ENCODE measurements at places on chromosomes 7 and 10.
A peak's percentile ranks its signal among the peaks of the same experiment; 100 is the strongest.

- DNase-seq: no peak
Observed at GRCh38 chr10:96397902-96398301, 39.1 kb upstream of the OPALIN start.

- peak; percentile 46 for DNase-seq
Observed at GRCh38 chr7:143385891-143386781, 5.0 kb downstream of the ZYX start.

- DNase-seq: no peak
Observed at GRCh38 chr7:80106498-80107113, 28.0 kb upstream of the GNAI1 start.

DNA sequence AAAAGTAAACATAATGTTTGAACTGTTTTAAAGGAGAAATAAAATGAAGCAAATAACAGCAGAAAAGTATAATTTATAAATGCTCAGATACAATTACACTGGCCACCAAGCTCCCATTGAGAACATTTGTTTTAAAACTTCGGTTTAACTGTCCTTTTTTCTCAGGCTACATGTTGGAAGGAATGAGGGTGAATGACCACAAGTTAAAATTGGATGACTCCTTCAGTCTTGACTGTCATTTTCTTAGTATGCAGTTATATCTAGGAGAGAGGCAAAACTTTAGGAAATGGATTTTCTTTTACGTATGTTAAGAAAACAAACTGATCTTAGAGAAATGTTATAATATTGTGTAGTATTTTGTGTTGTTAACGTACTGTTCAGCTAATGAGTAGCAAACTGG lies 5.0 kb downstream of the TRIM24 start:
- peak; percentile 16 for DNase-seq

- no peak for DNase-seq
Observed at GRCh38 chr7:43565786-43566185, 17.1 kb upstream of the STK17A start.

DNA sequence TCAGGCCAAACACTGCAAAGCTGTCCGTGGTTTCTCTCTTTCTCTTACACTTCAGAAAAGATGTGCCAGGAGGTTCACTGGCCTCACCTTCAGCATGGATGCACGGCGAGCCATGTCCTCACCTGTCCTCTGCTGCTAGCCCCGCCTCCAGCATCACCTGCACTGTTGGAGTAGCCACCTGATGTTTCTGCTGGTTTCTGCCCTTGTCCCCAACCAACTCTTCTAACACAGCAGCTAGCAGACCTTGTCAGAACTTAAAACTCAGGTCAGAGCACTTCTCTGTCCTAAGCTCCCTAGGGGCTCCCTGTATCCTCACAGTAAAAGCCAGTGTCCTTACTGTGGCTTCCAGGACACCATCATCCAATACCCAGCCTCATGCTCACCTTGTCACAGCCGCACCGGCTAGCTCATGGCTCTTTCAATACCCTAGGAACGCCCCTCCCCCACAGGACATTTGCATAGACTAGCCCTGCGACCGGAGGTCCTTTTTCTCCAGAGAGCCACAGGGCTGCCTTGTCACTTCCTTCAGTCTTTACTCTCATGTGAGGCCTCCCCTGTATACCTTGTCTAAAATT lies 15.2 kb downstream of the PALD1 start:
- DNase-seq: no peak

DNA sequence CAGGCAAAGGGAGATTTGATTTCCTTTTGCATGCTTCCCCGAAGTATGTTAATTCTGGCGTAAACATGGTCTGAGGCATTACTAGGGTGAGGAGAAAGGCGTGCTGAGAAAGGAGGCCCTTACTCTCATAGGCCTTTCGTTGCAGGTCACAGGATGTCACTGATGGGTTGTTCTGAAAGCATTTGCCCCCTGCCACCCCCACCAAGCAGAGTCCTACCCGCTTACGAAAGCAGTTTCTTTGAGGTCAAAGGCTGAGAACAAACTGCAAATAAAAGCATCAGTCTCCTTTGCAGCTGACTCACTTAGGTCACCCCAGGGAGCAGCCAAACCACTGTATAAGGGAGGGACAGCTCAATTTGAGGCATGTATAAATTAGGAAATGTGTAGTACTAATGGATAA lies 57.1 kb downstream of the BPGM start:
- peak; percentile 63 for DNase-seq

- DNase-seq: no peak
Observed at GRCh38 chr7:12801107-12801506, 113.7 kb downstream of the ARL4A start.

GRCh38 chr10:90906596-90906995 lies 14.3 kb downstream of the ANKRD1 start:
- no peak for DNase-seq

- no peak for DNase-seq
Observed at GRCh38 chr10:101630633-101630920, 42.5 kb downstream of the DPCD start.

DNA sequence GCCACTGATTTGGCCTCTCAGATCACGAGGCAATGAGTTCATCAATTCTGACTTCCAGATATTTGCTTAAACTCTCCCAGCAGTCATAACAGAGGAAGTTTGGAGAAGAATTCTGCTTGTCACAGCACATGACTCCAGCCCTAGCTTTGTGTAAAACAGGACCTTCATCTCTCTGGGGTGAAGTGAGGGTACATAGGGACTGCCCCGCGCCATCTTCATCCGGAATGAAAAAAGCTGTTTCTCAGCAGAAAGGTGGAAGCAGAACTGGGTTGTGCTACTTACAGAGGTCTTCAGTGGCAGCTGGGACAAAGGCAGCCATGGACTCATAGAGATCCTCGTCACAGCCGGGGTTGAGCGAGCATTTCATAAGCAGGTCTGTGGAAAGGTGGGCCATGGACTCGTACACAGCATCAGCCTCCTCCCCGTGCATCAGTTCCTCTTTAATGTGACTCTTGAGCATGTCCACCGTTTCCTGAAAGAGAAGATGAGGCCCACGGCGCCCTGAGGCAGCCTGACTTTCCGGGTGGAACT lies 58.4 kb upstream of the TM9SF3 start:
- DNase-seq: no peak
